ENCODE measurements at places on chromosomes 16 and 17. TPM values are rescaled to one million over a fixed set of nuclear protein-coding genes. Genes with fewer than 3 reads are reported as not detected.

- no peak for DNase-seq
- H3K36me3 ChIP-seq: no peaks in the 10 kb centered on the region
- peaks cover 3% of the 10 kb centered on the region for H3K4me1 ChIP-seq
- no peak overlapping the region for H3K27ac ChIP-seq
- no peaks in the 10 kb centered on the region for H3K27me3 ChIP-seq
- H3K4me3 ChIP-seq: no peak overlapping the region
These were observed 8.1 kb downstream of the MEIOB start for GRCh38 chr16:1863681-1864460.

- H3K36me3 ChIP-seq: no peaks in the 10 kb centered on the region
- H3K4me3 ChIP-seq: no peak overlapping the region
- no peaks in the 10 kb centered on the region for H3K27me3 ChIP-seq
- peaks cover 15% of the 10 kb centered on the region for H3K4me1 ChIP-seq
- DNase-seq: no peak
These were observed 220.3 kb downstream of the PRKCA start for GRCh38 chr17:66522591-66523272.

DNA sequence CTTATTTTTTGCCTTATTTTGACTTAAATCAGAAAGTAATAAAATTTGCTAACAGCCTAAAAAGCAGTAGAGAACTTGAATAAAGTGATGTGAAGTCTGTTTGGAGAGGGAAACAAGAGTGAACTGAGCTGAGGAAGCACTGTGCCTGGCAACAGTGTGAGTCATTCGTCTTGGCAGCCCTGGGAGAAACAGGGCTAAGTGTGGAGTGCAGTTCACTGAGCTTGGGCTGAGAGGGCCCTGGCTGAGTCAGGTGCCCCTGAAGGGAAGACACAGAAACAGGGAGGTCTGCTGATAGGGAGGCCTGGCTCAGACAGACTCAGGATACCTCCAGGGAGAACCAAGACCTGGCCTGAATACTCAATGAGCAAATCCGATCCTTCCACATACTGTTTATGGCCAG lies 132.1 kb downstream of the HS3ST4 start:
- no peaks in the 10 kb centered on the region for H3K36me3 ChIP-seq
- no peak overlapping the region for H3K27ac ChIP-seq
- H3K4me3 ChIP-seq: no peak overlapping the region
- no peaks in the 10 kb centered on the region for H3K27me3 ChIP-seq
- no peak for DNase-seq

GRCh38 chr16:16797239-16797638 lies 418.3 kb downstream of the NPIPA7 start:
- H3K36me3 ChIP-seq: no peaks in the 10 kb centered on the region
- no peak overlapping the region for H3K27ac ChIP-seq
- H3K4me1 ChIP-seq: no peaks in the 10 kb centered on the region

GRCh38 chr17:56635641-56636040 lies 42.1 kb downstream of the NOG start:
- DNase-seq: no peak
- no peaks in the 10 kb centered on the region for H3K27me3 ChIP-seq
- no peak overlapping the region for H3K4me3 ChIP-seq
- H3K4me1 ChIP-seq: no peaks in the 10 kb centered on the region

DNA sequence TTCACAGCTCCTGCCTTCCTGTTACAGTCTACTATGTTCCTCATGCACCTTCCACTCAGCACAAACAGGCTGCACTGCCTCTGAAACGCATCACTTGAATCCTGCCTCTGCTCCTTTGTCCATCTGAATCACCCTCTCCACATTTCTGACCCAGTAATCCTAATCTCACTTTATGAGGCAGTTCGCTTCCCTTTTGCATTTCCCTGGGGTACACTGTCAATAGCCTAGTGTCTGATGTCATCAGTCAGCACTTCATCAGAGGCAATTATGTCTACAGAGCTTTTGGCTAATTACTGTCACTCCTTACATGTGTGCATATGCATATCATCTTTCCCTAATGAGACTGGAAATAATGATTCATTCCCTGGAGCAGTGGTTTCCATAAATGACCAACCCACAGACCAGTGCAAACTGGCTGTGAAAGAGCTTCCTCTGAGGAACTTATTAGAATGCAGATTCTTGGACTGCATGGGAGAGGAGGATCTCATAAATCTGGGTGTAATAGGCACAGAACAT lies 23.6 kb downstream of the CA4 start:
- peaks cover 12% of the 10 kb centered on the region for H3K4me1 ChIP-seq
- no peak overlapping the region for H3K27ac ChIP-seq
- DNase-seq: no peak
- no peak overlapping the region for H3K4me3 ChIP-seq

GRCh38 chr16:72123426-72123825 lies 29.8 kb downstream of the DHX38 start:
- H3K27me3 ChIP-seq: no peaks in the 10 kb centered on the region
- H3K4me1 ChIP-seq: no peaks in the 10 kb centered on the region
- no peaks in the 10 kb centered on the region for H3K36me3 ChIP-seq
- H3K4me3 ChIP-seq: no peak overlapping the region
- DNase-seq: no peak

PRAC2 gene
- total RNA-seq: not detected

ATP2A1 gene
- total RNA-seq: 2.9 TPM

ASB16 gene
- total RNA-seq: not detected

NKD1 gene
- total RNA-seq: 0.18 TPM

SOX15 gene
- 0.33 TPM for total RNA-seq
